Right renal pelvis (tissue), 4 donors: ENCODE measurements at places on chromosomes 1 and 21. TPM values are rescaled to one million over a fixed set of nuclear protein-coding genes. Genes with fewer than 3 reads are reported as not detected.
A peak's percentile ranks its signal among the peaks of the same experiment; 100 is the strongest.

DNA sequence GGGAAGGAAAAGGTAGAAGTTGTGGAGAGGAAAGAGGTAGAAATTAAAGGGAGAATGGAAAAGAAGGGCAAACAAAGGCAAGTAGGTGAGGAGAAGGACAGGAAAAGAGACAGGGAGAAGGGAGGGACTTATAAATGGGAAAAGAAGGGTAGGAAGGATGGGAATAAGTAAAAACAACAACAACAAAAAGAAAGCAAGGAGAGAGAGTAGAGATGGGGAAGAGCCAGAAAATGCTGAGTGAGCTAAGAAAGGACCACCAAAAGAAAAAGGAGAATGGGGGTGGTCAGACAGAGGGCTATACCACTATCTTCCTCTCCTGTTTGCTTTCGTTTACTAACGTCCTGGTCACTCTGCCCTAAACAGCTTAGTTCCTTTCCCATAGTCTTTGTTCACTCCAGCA lies 1.7 kb upstream of the CMPK1 start:
- DNase-seq, result no peak

DNA sequence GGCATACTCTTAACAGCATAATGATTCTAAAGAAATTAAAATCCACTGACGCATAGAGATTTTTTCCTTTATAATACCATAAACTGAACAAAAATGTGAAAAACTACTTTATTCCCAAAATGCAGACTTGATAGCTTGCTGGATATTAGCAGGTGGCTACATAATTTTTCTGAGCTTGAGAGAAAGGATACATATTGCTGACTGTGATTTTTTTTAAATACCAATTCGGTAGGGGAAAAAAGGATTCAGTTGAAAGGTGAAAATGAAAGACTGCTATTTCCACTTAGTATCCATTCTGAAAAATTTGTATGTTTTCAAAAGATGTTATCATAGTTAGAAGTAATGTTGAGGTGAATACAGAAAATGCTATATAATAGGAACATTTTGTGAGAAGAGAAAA lies 90.0 kb upstream of the MAP1LC3C start:
- no peak for DNase-seq

GRCh38 chr1:41407664-41408252 lies 46.5 kb downstream of the FOXO6 start:
- DNase-seq, result no peak

DNA sequence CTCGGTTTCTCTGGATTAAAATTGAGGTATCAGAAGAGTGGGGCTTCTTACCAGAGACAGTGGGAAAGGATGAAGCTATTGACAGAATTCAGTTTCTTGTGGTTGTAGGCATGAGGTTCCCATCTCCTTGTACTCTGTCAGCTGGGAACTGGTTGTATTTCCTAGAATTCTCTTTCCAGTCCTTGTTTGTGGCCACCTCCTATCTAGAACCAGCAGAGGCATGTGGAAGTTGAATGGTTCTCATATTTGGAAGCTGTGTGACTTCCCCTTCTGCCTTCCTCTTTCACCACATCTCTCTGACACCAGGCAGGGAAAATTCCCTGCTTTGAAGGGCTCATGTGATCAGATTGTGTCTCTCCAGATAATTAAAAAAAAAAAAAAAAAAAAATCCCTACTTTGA lies 457.7 kb upstream of the ADAMTS5 start:
- no peak for DNase-seq

- no peak for DNase-seq
These were observed 4.8 kb upstream of the ZNF691 start for GRCh38 chr1:42841440-42842147.

- no peak for DNase-seq
These were observed 1.0 kb downstream of the CDKN2C start for GRCh38 chr1:50970931-50971582.

DNA sequence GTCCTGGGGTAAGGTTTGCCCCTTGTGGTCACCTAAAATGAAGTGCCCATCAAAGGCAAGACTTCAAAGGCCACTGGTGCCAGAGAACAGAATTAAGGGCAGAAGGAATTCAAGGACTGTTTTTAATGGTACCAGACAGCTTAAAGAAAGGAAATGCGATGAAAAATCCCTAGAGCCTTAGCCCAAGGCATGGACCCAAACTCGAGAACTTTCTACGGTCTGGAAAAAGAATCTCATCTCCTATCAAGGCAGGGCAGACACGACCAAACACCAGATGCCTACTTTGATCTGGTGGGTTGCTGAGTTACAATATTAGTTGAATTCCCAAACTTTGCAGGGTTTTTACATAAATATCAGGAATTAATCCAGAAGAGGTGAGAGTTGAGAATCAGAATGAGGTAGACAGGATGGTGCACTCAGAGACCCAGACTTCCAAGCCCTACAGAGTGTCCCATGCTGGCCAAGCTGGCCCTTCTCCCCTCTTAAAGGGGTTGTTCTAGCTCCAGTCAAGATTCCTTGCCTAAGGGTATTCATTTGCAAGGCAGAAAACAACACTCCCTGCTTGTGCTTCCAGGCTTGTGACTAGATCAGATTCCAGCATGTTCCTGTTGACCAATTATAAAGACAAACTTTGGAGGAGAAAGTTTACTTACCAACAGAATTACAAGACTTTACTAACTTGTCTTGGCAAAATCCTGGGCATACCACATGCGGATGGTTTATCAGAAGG lies 48.0 kb downstream of the EDN2 start:
- no peak for DNase-seq

DNA sequence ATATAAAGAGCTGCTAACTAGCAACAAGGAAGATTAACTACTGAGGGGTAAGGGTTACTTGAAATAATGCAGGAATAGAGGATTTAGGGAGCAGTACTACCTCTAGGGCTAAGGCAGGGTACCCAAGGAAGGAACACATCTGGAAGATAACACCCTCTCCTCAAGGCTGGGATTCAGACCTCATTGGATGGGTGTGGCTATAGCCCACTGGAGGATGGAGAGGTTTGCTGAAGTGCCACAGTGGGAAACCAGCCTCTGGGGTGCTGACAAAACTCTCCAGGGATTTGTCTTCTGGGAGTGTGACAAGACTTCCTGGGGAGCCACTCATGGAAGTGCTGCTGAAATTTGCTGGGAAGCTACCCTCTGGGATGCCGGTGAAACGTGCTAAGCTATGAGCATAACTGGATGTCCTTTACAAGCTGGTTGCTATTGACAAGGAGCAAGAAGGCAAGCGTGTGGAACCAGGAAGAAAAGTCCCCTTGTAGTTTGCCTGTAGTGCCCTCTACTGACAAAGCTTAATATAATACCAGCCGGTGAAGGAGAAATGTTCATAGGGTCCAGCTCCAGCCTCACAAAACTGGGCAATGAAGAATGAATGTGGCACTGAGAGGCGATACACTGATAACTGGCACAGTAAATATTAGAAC lies 122.8 kb upstream of the USP24 start:
- DNase-seq, result no peak

DNA sequence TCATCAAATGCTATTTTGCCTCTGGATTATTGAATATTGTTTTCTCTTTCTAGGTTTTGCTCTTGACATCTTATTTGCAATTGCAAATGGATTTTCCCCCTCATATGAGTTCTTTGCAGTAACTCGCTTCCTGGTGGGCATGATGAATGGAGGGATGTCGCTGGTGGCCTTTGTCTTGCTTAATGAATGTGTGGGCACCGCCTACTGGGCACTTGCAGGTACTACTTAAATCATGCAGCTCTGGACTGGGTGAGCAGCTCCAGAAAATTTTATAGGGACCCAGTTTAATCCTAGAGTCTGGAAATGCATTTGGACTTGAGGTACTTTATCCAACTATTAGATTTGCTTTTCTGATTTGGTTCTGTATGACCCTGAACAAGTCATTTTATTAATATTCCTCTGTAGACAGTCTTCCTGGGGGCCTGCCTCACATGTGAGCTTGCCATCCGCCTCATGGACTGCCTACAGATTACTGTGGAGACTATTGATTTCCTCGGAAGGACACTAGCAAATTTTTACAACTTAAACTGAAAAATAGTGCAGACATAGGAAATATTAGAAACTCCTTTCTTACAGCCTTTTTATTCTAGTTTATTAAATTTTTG lies 44.5 kb downstream of the SLC22A15 start:
- peak; percentile 28 for DNase-seq

DNA sequence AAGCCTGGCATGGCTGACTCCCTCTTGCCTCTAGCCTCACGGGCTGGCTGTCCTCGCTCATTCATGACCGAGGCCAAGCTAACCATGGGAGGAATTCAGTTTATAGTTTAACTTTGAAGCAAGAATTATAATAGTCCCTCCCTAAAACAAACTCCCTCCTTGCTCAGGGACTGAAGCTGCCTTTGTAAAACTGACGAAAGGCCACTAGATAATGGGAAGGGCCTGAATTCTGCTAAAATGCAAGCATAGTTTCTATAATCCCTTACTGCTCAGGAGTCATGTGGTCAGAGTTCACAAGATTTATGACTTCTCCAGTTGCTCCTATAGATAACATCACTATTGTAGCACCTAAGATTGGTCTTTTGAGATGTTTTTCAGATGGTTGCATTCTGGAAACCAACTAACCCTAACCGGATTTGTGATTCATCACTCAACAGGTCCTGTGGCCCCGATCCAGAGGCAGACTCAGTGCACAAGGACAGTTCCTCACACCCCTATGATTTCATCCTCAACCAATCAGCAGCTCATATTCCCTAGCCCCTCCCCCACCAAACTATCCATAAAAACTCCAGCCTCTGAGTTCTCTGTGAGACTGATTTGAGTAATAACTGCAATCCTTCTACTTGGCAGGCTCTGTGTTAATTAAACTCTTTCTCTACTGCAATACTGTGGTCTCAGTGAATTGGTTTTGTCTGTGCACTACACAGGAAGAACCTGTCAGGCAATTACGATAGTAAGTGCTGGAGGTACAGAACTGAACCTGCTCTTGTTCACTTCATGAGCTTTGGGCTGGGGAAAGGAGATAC lies 26.4 kb downstream of the HHIPL2 start:
- DNase-seq, result peak; percentile 48

- DNase-seq, result no peak
These were observed 44.5 kb downstream of the RPS6KA1 start for GRCh38 chr1:26574018-26574417.

DNA sequence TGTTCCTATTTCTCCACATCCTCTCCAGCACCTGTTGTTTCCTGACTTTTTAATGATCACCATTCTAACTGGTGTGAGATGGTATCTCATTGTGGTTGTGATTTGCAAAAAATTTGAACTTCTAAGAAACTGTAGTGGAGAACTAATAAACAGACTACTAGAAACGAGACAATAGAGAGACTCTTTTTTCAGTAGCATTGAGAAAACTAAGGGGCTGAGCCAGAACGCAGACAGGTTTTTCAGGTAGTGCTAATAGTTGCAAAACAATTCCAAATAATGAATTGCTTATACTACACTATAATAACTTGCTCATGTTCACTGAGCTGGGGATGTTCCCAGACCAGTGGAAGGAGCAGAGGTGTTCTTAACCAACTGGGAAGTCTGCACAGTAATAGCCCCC lies 98.8 kb upstream of the DPH5 start:
- DNase-seq, result no peak

- DNase-seq, result no peak
These were observed 134.2 kb downstream of the ZZZ3 start for GRCh38 chr1:77548285-77548684.

DNA sequence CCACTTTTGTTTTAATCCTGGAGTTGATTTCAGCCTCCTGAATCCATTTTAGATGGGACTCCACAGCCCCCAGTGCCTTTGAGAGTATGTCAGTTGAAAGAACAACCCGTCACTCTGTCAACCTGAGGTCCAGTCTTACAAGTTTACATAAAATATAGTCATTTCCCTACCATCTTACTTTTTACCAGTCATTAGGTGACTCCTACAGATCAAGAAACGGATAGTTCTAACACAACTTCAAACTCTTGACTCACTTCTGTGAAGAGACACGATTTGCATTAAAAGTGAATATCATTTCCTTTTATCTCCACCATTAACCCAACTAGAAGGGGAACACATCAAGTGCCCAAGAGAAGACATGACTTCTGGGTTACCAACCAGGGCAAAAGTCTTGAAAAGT lies 147.1 kb downstream of the NTPCR start:
- no peak for DNase-seq

DNA sequence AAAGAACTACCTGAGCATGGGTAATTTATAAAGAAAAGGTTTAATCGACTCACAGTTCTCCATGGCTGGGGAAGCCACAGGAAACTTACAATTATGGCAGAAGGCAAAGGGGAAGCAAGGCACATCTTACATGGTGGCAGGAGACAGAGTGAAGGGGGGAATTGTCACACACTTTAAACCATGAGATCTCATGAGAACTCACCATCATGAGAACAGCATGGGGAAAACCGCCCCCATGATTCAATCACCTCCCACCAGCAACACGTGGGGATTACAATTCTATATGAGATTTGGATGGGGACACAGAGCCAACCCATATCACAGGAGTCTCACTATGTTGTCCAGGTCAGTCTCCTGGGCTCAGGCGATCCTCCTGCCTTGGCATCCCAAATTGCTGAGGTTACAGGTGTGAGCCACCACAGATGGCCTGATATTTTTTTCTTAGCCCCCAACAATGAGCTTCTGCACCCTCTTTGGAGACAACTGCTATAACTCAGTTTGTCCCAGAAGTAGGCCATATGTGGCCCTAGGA lies 22.5 kb upstream of the MORC3 start:
- no peak for DNase-seq

DNA sequence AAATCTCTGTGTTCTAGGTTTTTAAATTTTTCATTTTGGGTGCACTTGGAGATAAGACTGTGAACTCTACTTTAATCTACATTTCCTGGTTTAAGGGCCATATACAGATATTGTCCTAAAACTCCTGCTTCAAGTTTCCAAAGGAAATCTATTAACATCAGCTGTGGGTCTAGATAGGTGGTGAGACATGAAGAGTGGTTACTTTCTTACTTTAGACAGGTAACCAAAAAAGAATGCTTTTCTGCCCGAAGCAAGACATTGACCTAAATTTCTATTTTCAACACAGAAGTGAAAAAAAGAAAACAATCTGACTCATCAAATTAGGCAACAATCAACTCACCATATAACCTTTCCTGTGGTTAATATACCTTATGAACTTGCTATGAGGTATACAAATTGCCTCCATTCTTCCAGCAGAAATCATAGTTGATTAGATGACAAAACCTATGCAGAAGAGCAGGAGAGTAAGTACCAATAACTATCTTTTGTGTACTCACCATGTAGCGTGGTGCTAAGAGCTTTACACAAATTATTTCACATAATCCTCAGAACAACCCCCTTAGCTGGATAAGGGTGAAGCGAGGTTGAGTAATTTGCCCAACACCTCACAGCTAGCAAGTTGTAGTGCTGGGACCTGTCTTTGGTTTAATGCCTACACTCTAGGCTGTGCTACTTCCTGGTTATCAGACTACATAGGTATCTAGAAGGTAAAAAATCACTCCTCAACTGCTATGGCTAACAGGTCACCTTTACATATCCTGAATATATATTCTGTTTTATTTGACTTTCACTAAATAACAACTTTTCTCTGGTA lies 23.4 kb upstream of the PTPN14 start:
- no peak for DNase-seq

C1orf21 gene
- polyA plus RNA-seq, result 42.8 TPM

NUP210L gene
- 0.09 TPM for polyA plus RNA-seq

OLFML2B gene
- 9.3 TPM for polyA plus RNA-seq

RNF223 gene
- polyA plus RNA-seq, result 0.88 TPM

GSTM4 gene
- 69.7 TPM for polyA plus RNA-seq

CFHR4 gene
- not detected for polyA plus RNA-seq
